ENCODE measurements at places on chromosomes 1 and 21. TPM values are rescaled to one million over a fixed set of nuclear protein-coding genes. Genes with fewer than 3 reads are reported as not detected.

DNA sequence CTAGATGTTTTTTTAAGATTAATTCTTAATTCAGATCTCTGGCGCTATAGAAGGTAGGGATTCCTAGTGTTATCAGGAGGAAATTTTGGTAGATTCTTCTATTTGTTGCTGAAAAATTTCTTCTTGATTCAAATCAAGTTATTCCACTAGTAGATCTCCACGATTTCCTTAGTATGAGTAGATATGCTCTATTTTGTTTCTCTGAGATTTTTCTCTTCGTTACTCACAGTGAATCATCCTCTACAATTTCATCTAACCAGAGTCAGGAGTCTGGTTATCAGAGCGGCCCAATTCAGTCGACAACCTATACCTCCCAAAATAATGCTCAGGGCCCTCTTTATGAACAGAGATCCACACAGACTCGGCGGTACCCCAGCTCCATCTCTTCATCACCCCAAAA is 18.8 kb upstream of the HAX1 start:
- no peak for DNase-seq

The BTBD8 gene
- total RNA-seq, result 9.3 TPM

GRCh38 chr1:237041795-237042525 is at the start of gene RYR2:
Gene RYR2 (plus strand): TSS chr1:237042184. CDS start chr1:237042522, 338 bp downstream.
- DNase-seq, result no peak

GRCh38 chr1:94607398-94607797 is 65.8 kb upstream of the F3 start:
- DNase-seq, result peak; percentile 38

The THEMIS2 gene
- total RNA-seq, result 9.3 TPM

DNA sequence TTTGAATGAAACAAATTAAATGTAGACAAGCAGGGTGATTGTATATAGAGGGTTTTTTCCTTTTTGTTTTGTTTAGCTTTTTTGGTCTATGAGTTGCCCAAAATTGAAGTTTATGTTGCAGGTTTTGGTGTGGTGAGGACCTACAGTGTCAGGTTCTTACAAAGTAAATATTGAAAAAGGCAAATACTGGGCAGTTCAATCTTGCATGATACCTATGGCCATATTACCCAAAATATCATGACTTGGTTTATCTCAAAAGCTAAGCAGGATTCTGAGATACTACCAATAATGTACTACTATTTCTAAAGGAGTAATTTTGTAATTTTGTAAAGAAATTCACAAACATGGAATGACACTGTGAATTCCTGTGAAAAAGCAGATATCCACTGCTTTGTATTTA is 1.8 kb downstream of the DNAJB4 start:
- no peak for DNase-seq

The MRPL39 gene
- total RNA-seq, result 34.2 TPM
